ENCODE measurements at places on chromosomes 3 and 15. TPM values are rescaled to one million over a fixed set of nuclear protein-coding genes. Genes with fewer than 3 reads are reported as not detected.

The CYP1A2 gene
- total RNA-seq: not detected

The CLEC3B gene
- 0.30 TPM for total RNA-seq

The CD200R1L gene
- total RNA-seq: not detected

The DPPA2 gene
- total RNA-seq: not detected

The BCHE gene
- total RNA-seq: not detected

The CPLX3 gene
- 0.19 TPM for total RNA-seq

The GOLGA6L9 gene
- 1.3 TPM for total RNA-seq

The FOXL2NB gene
- not detected for total RNA-seq

The DUOXA2 gene
- not detected for total RNA-seq
